ENCODE measurements at places on chromosomes 16 and 17.
A peak's percentile ranks its signal among the peaks of the same experiment; 100 is the strongest.

DNA sequence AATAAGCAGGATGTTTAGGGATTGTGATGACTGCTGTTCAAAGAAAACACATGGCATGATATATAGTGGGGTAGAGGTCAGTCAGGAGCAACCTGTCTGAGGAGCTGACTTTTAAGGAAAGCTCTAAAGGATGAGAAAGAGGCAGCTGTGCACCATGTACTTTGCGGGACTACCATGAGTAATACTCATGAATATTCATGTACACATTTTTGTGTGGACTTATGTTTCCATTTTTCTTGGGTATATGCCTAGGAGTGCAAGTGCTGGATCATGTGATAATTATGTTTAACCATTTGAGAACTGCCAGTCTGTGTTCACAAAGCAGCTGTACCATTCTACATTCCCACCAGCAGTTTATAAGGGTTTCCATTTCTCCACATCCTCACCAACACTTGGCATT, 35.8 kb downstream of the BEAN1 start:
- DNase-seq, result no peak

- no peak for DNase-seq
These were observed 223.0 kb downstream of the SNX29 start for GRCh38 chr16:12199524-12199923.

- no peak for DNase-seq
These were observed 377.8 kb downstream of the SOX9 start for GRCh38 chr17:72498364-72499210.

GRCh38 chr17:72928454-72929136, 163.9 kb downstream of the SLC39A11 start:
- DNase-seq, result no peak

GRCh38 chr17:75440738-75441448, 15.5 kb upstream of the TMEM94 start:
- no peak for DNase-seq

GRCh38 chr16:19203374-19203966, 35.4 kb downstream of the SYT17 start:
- DNase-seq, result no peak

DNA sequence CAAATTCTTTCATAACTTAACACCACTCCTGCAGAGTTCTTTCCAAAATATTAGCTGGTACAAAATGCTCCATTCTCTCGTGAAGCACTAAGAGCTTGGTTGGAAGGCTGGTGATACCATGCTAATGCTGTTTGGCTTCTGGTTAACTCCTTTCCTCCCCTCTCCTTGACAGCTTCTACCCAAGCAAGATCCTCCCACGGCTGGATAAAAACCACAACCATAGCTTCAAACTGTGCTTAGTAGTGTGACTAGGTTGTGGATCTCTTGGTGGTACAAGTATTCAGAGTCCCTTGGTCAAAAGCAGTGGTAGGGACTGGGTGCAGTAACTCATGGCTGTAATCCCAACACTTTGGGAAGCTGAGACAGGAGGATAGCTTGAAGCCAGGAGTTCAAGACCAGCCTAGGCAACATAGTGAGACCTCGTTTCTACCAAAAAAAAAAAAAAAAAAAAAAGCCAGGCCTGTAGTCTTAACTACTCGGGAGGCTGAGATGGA, 2.3 kb downstream of the PHAF1 start:
- DNase-seq, result no peak

DNA sequence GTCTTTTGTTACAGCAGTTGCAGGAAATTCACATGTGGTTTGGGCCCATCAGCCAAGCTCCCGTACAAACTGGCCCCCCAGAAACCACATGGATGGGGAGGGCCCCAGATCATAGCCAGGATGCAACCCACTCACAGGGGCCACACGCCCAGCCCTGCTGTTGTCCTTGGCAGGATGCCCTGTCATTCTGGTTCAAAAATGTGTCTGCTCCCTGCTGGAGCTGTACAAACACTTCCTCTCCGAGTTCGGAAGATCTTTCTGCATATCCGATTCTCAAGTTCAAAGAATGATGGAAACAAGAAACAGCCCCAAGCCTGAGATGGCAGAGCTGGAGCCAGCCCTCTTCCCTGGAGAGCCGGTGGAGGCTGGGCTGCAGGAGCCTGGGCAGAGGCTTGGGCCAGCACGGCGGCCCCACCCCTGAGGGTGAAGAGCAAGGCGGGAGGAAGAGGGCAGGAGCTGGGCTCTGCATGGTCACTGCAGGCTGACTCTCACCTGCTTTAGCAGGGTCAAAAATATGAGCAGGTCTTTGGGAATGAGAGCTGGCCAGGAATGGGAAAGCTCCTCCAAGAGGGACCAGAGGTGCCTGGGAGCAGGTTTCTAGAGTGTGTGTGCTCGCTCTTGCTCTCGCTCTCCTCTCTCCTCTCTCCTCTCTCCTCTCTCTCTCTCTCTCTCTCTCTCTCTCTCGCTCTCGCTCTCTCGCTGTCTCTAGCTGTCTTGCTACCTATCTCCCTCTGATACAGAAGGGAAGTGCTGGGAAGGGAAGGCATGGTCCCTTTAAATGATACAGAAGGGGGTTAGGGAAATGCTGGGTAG, 34.7 kb upstream of the ENPP7 start:
- DNase-seq, result peak; percentile 20

- no peak for DNase-seq
These were observed 8.6 kb upstream of the MSLN start for GRCh38 chr16:752007-752312.

- DNase-seq, result no peak
These were observed 34.8 kb downstream of the RPGRIP1L start for GRCh38 chr16:53668869-53669268.

DNA sequence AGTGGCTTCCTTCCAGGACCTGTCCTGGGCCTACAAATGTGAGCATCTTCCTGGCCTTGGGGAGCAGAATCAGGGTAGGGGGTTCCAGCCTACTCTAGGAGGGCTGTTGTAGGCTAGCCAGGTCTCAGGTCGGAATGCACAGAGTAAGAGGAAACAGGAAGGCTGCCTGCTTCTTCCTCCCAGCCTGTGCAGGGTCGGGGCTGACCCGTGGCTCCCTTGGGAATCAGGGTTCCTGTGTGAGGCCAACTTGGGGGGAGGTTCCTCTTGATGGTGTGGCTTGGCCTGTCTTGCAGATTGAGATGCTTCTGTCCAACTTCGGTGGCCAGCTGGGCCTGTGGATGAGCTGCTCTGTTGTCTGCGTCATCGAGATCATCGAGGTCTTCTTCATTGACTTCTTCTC, 32.3 kb downstream of the SCNN1G start:
- DNase-seq, result no peak

DNA sequence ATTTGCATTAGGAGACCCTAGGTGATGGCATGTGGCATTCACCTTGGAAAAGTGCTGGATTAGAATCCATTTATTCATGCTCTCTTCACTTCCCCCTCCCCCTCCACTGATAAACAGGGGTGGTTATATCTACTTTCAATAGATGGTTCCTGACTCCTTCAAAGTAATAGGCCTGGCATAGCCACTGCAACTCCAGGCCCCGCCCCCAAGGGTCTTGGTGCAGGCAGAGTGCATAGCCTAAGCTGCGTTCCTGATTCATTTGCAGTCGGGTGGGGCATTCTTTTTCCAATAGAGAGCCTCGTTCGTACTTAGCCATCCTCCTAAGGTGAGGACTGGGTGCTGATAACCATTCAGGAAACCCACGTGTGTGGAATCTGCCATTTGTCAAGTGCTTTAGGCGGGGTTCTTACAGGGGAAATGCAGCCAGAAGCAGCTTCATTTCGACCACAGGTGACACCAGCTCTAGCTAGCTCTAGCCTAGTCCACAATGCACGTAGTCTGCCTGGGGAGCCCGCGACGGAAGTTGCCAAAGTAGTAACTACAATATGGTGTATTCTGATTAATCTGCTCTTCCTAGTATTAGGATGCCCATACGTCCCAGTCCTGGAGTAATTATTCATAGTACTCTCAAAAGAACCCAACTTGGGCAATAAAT, 11.1 kb downstream of the UBE2O start:
- DNase-seq, result no peak

DNA sequence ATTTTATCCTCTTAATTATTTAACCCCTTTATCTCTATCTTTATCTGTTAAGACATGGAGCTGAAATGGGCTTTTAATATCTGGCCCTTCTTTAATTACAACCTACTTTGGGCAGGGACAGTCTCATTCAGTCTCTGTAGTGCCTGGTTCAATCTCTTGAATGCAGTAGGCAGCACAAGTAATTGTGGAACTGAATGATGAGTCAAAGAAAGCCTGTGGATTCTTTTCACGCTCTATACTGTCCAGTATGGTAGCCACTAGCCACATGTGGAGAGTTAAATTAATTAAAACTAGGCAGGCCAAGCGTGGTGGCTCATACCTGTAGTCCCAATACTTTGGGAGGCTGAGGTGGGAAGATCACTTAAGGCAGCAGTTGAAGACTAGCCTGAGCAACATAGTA, 9.3 kb downstream of the BPTF start:
- no peak for DNase-seq

- no peak for DNase-seq
These were observed 37.4 kb downstream of the AXIN2 start for GRCh38 chr17:65523853-65524664.

GRCh38 chr16:52463904-52464303, 83.0 kb downstream of the TOX3 start:
- DNase-seq, result no peak

DNA sequence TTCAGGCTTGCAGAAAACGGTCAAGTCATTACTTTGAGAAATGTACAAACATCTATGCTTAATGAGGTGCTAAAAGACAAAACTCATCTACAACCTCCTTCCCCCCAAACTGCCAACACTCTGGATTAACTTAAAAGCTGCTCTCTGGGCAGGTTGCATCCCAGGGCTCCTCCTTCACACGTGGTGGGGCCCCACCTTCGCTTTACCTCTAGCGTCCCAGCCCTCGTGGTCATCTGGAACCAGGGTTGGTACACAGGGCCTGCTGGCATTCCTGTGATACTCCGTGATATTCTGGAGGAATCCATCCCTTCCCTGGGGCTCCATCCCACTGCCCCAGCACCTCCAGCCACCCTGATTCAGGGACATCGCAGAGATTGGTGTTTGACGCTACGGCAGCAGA, 4.8 kb downstream of the METRNL start:
- DNase-seq, result no peak

DNA sequence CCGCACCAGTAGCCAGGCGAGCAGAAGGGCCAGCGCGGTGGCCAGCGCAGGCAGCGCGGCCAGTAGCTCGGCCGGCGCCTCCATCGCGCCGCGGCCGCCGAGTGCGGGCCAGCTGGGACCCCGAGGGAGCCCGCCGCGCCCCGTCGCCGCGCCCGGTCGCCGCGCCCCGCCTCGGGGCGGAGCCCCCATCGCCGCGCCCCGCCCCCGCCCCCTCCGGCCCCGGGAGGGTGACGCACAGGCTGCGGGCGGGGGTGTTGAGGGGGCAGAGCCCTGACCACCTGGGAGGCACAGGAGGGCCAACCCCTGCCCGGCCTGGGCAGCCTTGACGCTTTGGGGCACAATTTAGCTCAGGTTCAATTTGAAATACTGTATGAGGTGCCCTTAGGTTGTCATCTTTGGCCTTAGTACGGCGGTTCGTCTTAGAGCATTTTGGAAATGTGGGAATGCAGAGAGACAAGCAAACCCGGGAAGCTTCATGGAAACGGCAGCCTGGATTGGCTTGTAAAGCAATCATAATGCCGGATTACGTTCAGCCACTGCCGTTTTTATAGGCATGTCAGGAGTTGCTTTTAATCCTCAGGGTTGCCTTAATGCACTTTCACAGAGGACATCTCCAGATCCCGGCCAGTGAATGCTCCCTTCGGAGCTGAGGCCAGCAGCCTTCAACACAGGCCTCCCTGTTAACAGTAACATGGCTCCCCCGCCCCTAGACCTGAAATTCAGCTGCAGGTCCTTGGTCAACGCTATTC, at the start of gene MXRA7:
Gene MXRA7 (minus strand): TSS at position 103 of the 749 bp plus-strand sequence. CDS start 19 bp downstream, at position 84.
- no peak for DNase-seq

GRCh38 chr17:27293359-27293897, 486 bp upstream of the WSB1 start:
- DNase-seq, result no peak

GRCh38 chr16:87100306-87101058, 216.7 kb downstream of the C16orf95 start:
- DNase-seq, result no peak

DNA sequence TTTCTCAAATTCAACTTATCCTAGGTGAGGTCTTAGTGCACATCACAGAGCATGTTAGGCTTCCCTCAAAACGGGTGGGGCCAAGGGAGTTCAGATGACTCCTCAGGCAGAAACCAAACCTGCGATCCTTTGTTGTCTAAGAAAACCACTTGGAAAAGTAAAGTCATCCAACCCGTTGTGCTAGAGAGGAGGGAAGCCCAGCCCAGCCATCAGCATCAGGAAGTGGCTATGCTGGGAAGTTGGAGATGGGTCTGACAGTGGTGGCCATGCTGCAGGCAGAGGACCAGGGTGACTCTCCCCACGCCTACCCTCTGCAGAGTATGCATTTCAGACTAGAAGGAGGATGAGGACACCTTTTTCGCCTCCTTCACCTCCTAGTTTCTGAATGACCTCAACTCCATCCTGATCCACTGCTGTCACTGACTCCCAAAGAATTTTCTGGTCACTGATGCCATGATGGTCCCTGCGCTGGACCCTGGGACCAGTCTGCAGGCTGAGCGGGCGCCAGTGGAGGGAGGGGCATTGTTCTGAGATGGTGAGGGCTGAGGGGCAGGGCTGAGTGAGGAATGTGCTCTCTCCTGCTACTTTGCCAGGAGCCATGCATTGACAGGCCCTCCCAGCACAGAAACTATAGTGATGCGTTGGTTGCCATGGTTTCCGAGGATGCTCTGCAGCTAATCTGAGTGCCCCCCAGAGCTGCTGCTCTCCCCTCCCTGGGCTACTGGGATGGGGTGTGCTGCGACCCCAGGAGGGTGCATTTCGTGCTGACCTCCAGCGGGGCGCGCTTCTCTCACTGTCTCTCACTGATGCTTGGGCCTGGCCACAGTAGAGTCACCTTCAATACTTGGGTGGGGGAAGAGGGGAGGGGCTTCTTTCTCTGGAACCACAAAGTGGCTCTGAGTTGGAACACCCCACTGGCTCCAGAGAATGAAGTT, 20.4 kb downstream of the ALOX12B start:
- no peak for DNase-seq

GRCh38 chr17:57553991-57554825, 190.9 kb downstream of the CCDC182 start:
- peak; percentile 82 for DNase-seq

DNA sequence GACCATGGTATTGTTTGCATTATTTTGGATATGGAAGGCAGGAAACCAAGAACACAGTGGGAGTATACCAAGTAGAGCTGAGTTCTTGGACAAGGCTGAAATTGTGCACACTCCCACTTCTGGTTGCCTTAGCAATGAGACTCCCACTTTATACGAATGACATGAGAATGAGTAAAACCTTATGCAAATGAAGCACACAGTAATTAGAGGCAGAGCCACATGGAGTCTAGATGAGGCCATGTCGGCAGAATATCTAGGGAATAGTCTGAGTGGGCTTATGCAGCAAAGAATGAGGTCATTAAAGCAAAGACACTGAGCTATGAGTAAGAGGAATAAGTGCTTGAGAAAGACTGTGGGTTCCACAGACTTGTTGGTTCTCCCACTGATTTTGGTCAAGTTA, 178.7 kb downstream of the GRIN2A start:
- no peak for DNase-seq
